ENCODE measurements at places on chromosomes 3 and 15.

- DNase-seq = no peak
Measured at GRCh38 chr3:69948246-69948862, 51.2 kb upstream of the SAMMSON start.

- no peak for DNase-seq
Measured at GRCh38 chr3:156311431-156311830, 191.1 kb downstream of the KCNAB1 start.

DNA sequence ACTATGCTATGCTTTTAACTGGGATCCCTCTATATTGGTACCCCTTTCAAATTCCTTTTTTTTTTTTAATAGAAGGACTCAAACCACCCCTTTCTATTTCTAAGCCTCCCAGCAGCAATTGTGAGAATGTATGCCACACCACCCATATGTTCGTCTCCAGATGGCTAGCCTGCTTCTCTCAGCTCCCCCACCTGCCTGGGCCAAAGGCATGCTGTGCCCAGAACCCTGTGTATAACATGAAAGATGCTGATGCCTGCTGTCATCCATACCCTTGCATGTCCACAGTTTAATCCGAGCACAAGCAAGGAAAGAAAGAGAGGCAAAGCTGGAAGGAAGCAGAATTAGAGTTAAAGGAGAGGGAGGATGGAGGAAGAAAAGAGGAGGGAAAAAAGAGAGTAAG, 159.5 kb upstream of the CNTN6 start:
- no peak for DNase-seq

DNA sequence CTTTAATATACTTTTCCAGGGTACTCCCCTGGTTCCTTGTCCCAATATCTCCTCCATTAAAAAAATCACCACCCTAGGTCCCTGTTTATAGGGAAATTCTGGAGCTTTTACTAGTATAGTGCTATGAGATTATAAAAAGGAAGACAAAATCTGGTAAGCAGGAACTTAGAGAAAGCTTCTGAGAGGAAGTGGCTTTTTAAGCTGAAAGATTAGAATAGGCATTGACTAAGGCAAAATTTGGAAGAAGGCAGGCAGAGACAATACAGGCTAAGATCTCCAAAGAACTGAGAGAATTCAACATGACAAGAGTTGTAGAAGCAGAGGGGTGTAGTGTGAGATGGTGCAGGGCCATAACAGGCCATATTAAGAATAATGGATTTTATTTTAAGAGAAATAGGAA, 25.8 kb downstream of the SGO1 start:
- DNase-seq = no peak

DNA sequence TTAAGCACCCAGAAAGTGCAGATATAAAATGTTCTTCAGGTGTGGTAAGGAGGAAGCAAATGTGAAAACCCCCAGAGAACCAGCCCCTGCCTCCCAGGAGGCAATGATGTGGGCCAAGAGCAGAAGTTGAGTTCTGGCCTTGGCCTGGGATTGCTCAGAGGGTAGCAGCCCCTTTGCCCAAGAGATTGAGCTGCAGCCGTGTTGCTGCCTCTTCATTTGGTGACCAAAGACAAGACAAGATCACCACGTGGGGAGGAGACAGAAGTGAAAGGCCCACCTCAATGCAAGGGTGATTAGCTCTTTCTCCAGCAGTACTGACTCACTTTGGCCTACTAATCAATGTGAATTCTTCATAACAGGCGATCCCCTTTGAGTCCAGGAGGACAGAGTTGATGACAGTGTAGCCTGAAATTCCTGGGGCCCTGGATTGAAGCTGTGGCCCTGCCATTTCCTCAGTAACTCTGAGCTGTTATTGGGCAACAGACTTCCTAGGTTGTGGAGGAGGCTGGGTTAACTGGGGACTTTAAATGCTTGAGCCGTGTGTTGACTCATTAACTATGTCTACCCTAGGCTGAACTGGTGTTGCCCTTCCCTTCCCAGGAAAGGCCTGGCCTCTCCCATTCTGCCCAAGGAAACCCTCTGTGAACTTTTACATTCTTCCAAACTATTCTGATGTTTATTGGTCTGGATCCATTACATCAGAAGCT, 86.5 kb downstream of the ST6GAL1 start:
- DNase-seq = no peak

GRCh38 chr3:4825436-4826236, 153.6 kb upstream of the BHLHE40 start:
- no peak for DNase-seq

- no peak for DNase-seq
Measured at GRCh38 chr15:49751751-49752150, 130.9 kb downstream of the DTWD1 start.

GRCh38 chr3:195820186-195820585, 8.5 kb upstream of the MUC4 start:
- DNase-seq = no peak

- no peak for DNase-seq
Measured at GRCh38 chr15:80643431-80643951, 51.6 kb upstream of the ABHD17C start.

GRCh38 chr3:111538681-111539083, 3.3 kb upstream of the CD96 start:
- no peak for DNase-seq

GRCh38 chr3:192026661-192027060, 565.7 kb downstream of the PYDC2 start:
- DNase-seq = no peak

- DNase-seq = no peak
Measured at GRCh38 chr3:166734734-166735133, 645.4 kb downstream of the ZBBX start.

GRCh38 chr3:140762746-140763145, 84.9 kb downstream of the TRIM42 start:
- no peak for DNase-seq

- DNase-seq = no peak
Measured at GRCh38 chr3:190213727-190214126, 93.0 kb upstream of the P3H2 start.

DNA sequence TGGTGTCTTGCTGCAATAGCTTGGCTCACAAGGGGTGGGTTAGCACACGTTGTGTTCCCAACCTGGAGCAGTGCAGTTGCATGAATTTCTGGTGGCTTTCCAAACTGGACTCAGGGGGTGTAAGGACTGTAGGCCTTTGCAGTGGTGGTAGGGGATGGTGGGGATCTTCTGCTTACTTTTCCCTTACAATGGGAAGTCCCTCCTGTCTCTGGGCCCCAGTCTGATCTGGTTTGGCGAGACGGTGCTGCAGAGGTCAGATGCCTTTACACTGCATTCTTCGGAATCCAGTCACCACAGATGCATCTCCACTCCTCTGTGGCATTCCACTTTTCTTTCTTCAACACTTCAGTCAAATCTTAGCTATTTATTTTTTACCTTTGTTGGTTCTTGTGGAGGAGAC, 132.1 kb downstream of the DOCK3 start:
- no peak for DNase-seq

DNA sequence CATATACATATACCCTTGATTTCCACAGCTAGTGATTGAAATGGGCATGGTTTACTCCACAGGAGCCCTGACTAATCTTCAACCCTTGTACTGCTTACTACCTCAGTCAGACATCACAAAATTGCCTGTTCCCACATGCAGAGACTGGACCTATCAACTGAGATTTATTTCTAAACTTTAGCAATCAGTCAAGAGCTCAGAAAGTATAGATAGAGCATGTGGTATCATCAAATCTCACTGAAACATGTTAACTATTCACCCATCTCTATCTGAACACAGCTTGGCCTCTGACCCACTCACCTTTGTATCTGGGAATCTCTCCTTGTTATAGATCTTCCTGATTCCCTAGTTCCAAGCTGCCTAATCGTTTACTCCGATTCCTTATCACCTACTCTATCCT, 14.6 kb downstream of the ADAM10 start:
- no peak for DNase-seq

DNA sequence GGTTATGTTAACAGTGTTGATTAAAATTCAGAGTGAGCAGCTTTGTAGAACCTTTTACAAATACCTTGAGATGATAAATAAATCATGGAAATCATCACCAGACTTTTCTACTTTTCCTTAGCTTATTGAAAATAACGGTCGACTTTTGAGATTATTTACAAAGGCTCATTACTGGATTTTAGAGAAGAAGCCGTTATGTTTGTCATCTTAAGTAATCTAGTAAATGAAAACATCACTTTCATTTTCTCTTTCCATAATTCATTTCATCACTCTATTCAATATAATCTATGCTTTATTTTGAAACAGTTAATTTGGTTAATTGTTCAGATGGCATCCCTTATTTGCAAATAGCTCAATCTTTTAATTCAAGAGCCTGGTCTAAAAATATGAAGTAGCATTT, 3.6 kb downstream of the PLCL2 start:
- no peak for DNase-seq

DNA sequence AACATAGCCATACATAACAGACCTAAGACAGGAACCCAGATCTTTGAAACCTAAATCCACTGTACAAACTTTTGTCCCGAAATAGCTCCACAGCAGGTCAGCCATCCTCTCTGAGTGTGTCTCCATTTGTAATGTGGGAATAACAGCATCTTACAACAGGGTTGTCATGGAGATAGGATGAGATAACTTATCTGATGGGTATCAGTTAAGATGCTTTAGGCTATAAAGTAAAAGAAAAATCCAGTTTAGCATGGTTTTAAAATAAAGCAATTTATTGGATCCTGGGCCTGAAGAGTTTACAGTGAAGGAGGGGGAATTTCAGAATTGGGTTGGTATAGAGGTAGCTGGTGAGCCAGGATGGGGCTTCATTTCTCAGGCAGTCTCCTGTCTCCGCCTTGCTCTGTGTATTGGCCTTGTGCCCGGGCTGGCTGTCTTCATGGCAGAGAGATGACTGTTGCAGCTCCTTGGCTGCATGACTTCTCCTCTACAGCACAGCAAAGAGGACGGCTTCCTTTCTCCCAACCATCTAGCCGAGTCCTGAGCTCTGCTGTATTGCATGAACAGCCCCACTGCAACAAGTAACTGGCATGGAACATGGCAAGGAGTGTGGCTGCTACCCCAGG, 131.9 kb upstream of the PROK2 start:
- no peak for DNase-seq

DNA sequence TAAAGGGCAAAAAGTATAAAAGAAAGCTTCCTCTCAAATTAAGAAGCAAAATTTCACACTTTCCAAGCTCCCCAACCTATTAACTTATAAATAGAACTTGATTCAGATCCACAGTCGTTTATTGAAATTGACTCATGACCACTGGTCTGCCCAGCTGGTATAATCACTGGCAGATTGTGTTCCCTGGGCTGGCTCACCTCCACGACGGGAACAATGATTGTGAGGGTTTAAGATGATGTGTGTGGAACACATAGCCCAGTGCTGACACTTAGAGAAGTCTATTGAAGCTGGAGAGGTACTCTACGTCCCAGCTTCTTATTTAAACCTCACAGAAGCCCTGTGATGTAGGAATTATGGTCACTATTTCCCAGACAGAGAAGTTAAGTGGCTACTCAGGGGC, 90.4 kb downstream of the MB21D2 start:
- no peak for DNase-seq

DNA sequence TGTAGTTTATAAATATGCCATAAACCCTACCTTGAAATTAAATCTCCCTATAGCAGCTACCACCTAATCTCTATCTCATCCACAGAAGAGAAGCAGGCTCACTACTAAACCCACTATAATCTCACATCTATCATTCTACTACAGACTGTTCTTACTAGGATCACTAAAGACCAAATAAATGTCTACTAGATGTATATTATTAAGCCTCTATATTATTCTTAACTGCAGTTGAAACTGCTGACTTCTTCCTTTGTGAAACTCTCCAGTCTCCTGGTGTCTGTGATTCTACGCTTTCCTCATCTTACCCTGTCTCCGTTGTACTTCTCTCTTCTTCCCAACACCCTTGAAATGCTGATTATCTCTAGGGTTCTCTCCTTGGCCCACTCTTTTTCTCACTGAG, 1154.0 kb downstream of the IGSF11 start:
- no peak for DNase-seq

DNA sequence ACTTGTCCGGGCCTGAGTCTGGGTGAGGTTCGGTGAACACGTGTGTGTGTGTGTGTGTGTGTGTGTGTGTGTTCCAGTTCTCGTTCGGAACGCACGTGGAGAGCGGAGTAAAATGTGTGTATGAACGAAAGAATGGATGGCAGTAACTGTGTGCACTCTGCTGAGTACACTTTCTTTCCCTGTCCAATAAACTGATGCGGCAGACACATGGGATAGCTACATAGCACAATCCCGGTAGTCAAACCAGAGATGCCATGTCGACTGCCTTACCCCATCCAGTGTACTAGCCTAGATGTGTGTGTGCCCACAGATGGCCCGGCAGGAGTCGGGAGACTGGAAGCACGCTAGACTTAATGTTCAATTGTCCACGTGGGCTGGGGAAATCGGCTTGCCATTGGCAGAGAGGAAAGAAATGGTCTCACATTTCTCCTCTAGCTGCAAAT, 507 bp upstream of the GOLIM4 start:
- no peak for DNase-seq

GRCh38 chr3:13420831-13421765, 976 bp upstream of the NUP210 start:
- peak; percentile 77 for DNase-seq

GRCh38 chr3:150675587-150675986, 28.1 kb downstream of the ERICH6 start:
- no peak for DNase-seq

DNA sequence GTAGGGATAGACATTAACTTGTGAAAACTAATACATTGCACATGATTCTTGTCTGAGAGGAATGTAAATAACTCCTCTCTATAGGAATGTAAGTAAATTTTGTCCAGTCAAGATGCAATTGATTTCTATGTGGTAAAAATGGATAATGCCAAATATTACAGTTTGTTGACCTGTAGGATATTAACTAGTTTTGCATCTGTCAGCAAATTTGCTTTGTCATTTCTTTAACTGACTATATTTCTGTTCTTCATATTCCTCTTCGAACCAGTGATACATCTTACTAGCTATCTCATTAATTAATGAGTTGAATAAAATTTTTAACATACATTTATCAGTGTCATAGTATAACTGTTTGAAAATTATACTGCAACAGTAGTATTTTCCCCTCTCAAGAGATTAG, 80.4 kb downstream of the EDEM1 start:
- DNase-seq = no peak

DNA sequence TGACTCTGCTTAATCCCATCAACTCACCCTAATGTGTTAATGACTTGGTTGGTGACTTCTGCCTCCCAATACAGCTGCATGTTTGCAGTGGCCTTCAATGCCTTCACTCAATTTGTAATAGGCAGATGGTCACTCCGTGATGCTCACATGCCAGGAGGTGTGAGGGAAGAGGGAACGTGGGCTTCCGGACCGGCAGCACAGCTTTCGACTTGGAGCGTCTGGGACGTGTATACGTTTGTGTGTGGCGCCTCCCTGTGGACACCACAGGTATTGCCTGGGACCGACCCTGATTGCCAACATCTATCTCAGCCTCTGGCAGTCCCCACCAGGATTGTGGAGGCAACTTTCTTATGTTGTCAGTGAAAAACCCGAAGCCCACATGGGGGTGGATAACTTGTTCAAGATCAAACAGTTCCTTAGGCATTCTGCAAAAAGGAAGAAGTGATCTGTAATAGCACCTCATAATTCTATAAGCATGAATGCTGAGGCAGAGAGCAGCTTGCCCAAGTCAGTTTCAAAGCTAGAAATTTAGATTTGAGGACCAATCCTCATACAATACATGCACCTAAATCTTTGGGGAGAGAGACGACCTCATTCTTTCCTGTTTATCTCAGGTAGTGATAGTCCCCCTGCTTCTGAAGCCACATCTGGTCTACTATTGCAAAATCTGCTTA, 16.9 kb downstream of the MRPL46 start:
- peak; percentile 21 for DNase-seq

- no peak for DNase-seq
Measured at GRCh38 chr3:159629329-159630084, 359.1 kb upstream of the IL12A start.

All from effector memory CD4-positive, alpha-beta T cell (primary cell).